Kasumi-1 (cell line): ENCODE measurements at places on chromosomes 12 and 14.

GRCh38 chr14:22820731-22821130, 5.5 kb upstream of the SLC7A7 start:
- no peak for DNase-seq

DNA sequence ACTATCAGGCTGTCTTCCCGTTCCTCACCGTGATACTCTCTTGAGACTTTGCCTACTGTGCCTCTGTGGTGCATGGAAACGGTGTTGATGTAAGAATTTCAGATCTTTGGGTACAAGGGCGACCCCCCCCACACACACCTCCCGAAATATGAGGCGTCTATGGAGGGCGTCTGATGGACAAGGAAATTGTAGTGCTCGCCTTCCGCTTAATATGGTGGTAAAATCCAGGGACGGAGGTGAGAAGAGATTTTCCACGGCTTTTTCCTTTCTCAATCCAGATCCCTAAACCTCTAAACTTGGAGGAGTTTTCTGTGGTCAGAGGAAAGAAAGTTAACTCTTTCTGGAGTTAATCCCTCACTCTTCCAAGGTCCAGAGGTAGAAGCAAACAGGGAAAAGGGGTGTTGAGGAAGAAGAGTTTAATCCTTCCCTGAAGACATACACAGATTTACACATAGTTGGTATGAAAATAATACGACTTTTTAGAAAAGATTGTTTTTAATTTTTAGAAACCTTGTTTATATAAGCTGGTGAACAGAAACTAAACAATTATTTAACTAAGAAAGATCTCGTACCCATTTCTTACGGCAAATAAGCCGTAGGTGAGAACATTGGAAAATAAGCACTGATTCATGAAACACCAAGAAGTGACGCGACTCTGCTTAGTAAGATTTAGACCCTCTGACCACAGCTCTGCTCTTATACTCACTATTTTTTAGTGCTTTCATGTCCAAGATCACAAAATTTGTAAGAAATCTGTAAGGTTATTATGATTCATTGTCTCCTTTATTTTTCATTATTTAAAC, 23.1 kb upstream of the RNASE12 start:
- no peak for DNase-seq

DNA sequence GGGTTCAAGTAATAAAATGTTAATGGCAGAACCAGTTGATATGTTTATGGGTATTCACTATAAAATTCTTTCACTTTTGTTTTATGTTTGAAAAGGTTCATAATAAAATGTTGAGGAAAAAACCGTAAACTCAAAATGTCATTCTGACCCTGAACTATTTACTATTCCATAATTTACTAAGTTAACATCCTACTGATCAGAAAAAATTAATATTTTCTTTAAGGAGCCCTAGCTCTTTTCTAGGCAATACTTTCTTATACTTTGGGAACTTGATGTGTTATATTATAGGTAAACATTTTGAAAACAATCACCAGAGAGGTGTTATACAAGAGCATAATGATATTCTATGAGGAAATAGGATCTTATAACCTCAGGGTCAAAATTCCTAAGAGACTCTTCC, 334.6 kb downstream of the ZFP36L1 start:
- DNase-seq: no peak

GRCh38 chr12:26279091-26279490, 83.7 kb downstream of the SSPN start:
- DNase-seq: no peak

GRCh38 chr14:32012062-32012461, 65.0 kb upstream of the ARHGAP5 start:
- no peak for DNase-seq

- DNase-seq: no peak
Observed at GRCh38 chr14:35669782-35670181, 135.8 kb downstream of the INSM2 start.

GRCh38 chr14:104908303-104908702, 16.4 kb upstream of the PLD4 start:
- no peak for DNase-seq

GRCh38 chr12:111841750-111842555, at the start of gene MAPKAPK5:
MAPKAPK5 (plus strand) TSS chr12:111842228; CDS start chr12:111842734, 506 bp downstream.
- peak; percentile 85 for DNase-seq

DNA sequence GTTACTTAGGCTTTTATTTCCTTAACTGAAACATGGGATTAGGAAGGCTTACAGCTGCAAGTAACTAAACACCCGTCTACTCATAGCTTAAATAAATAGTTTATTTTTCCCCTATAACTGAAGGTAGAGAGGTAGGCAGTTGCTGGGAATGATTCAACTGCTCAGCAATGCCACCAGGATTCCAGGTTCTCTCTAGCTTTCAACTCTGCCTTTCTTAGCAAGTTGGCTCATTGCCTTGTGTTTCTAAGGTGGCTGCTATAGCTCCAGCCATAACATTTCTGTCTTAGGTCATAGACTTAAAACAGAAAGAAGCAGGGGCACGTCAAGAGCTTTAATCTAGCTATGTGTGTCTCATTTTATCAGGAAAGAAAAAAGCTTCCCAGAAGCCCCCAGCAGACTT, 103.7 kb upstream of the MDM1 start:
- DNase-seq: no peak

DNA sequence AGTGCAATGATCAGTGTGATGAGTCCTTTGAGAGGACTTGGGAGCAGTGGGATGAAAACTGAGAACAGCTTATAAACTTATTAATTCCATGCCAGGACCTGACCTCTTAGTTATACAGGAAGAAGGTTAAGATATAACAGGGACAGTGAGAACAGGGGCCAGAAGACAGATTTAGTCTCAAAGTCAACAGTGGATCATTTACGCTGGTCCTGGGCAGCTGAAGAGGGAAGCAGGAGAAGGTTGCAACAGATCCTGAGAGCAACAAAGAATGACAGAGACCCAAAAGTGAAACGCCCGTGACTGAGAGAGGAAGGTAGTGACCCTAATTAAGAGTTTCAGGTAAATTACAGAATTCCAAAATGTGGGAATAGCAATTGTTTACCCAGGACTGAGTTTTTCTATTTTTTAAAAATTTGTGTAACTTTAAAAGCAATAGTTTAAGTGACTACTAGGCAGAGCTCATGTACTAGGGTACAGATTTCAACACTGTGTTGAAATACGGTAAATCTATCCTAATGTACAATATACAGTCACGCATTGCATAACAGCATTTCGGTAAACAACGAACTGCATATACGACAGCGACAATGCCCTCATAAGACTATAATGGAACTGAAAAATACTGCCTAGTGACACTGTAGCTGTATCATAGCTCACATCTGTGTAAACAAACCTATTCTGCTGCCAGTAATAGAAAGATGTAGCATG, 77.7 kb upstream of the GNPNAT1 start:
- DNase-seq: no peak

- DNase-seq: no peak
Observed at GRCh38 chr12:4540170-4540569, 1.5 kb downstream of the RAD51AP1 start.

DNA sequence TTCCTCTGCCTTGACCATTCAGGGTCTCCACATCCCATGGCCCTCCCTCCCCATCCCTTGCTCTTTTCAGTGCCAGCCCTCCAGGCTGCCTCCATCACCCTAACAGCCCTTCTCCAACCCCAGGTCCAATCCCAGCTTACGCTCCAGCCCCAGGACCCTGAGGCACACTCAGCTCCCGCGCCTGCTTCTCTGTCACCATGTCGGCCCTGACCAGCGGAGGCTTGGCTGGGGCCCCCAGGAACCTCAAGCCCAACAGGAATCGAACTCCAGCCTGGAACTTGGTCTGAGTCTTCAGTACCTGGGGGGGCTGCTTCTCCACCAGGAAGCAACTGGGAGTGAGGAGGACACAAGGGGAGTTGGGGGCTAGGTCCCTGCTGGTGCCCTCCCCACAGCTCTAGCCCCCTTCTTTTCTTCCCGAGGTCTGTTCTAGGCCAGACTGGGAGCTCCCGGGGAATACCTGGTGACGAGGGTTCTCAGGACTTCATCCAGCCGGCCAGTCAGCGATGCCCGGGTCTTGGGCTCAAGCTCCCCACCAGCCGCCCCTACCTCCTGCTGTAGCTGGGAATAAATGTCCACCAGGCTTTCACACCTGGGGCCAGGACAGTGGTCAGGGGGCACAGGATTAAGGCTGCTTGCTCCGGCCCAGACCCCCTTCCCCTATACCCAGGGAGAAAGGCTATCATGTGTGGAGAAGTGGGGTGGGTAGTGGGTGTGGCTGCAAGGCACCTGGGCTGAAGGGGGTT, 6.0 kb downstream of the STAT6 start:
- no peak for DNase-seq

DNA sequence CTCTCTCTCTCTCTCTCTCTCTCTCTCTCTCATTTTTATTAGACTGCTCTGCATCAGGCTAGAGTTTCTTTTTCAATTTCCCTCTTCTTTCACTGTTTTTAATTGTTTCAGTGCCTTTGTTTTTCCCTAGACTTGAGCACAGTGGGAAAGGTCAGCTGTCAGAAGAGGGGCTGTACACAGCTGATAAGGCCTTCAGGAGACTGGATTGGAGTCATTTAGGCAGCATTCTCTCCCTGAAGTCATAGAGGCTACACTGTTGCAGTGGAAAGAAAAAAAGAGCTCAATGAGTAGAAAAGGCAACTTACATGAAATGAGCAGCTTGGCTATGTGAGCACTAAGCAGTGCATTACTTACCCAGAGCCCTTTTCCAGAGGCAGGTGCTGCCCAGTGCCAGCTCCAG, 456.9 kb downstream of the NRXN3 start:
- DNase-seq: no peak

DNA sequence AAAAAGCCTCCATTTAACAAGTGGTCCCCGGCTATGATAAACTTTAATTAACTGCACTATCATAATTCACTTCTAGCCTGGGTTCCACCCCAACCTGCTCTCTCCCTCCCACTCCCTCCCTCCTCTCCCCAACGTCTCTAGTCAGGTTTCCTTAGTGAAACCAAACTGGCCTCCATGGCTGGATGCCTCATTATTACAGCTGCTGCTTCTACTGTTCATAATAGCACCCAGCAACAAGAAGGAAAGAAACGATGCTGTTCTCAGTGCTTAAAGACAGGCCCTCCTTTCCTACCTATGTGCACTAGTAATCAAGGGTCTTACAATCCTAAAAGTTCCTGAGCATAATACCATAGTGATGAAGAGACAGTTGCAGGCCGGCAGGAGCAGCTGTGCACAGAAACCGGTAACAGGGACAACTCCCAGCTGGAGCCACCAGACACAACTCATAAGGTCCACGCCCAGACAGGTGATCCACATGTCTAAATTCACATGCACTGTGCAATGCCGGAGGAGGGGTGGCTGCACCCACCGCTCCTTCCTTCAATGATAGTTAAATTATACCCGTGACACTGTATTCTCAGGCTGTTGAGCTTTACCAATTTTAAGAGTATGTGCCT, 6.2 kb downstream of the IRF2BPL start:
- DNase-seq: no peak

GRCh38 chr14:31118892-31119291, 88.7 kb downstream of the HECTD1 start:
- DNase-seq: no peak

DNA sequence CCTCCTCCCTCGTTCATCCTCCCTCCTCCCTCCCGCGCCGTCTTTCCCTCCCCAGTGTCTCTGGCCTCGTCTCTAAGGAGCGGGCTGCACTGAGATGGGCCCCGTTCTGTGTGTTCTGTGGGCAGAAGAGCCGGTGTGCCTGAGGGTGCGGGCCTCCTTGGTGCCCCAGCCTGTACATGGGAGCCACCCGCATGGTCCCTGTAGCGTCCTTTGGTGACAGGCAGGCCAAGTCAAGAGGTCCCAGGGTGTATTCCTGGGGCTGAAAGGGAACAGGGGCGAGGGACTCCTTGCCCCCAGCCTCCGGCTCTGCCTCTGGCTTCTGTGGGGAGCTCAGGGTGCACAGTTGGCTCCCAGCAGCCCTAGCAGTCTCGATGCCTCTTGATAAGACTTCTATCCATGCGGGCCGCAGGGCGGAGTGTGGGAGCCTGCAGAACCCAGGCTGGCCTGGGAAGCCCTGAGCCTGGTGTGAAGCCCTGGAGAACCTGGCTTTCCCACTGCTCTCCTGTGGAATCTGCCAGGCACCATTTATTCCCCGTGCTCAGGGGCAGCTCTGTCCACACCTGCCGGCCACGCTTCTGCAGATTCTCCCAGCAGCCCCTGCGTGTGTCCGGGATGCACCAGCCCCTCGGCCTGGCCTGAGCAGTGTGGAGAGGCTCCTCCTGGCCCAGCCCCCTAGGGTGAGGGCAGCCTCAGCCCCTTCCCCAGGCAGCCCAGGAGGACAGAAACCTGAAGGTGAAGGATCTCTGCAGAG, 181.3 kb downstream of the KIF26A start:
- DNase-seq: no peak

DNA sequence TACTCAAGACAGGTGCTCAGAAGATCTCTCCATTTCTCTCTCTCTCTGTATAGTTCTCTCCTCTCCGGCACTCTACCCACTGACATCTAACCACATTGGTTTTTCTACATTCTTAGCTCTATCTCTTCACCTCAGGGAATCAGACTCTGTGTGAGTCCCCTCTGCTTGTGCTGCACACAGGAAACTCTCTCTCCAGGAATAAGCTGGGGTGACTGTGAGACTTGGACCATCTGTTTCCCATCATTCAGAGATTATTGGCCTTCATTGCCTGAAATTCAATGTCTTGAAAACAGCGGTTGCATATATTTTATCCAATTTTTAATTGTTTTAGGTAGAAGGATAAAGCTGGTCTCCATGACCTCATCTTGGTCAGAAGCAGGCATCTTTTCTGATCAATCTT, 105.0 kb downstream of the SLC35F4 start:
- no peak for DNase-seq

DNA sequence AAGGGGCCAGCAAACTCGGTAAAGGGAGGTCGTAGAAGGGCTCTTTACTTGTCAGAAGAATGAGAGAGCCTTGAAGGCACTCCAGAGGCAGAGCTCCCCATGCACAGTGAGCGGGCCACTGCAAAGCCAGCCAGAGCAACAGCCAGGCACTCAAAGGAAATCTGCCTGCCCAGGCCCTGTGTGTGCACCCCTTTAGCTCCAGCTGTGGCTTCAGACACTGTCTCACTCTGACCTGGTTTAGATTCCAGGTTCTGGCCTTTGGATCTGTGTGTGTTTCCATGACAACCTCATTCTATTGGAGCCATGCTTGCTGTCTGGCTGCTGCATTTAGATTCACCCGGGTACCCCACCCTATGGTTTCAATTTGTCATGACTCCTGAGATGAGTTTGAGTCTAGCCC, 170.3 kb downstream of the CAPZA3 start:
- DNase-seq: no peak

DNA sequence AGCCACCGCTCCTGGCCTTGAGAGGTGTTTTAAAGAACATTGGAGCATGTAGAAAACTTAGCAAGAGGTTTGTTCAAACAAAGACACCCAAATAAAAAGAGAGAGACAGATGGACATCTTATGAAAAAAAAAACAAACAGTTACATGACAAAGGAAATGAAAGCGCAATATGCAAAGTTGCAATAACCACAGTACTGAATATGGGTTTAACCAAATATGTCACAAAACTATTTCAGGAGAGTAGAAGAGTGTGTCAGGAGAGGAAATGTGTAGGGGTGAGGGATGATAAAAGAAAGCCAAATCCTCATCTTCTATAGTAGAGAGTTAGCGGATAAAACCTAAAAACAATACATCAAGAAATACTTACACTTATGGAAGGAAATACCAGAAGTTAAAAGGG, 98.4 kb downstream of the GTF2A1 start:
- DNase-seq: no peak
